ENCODE measurements at places on chromosomes 7 and 10.

DNA sequence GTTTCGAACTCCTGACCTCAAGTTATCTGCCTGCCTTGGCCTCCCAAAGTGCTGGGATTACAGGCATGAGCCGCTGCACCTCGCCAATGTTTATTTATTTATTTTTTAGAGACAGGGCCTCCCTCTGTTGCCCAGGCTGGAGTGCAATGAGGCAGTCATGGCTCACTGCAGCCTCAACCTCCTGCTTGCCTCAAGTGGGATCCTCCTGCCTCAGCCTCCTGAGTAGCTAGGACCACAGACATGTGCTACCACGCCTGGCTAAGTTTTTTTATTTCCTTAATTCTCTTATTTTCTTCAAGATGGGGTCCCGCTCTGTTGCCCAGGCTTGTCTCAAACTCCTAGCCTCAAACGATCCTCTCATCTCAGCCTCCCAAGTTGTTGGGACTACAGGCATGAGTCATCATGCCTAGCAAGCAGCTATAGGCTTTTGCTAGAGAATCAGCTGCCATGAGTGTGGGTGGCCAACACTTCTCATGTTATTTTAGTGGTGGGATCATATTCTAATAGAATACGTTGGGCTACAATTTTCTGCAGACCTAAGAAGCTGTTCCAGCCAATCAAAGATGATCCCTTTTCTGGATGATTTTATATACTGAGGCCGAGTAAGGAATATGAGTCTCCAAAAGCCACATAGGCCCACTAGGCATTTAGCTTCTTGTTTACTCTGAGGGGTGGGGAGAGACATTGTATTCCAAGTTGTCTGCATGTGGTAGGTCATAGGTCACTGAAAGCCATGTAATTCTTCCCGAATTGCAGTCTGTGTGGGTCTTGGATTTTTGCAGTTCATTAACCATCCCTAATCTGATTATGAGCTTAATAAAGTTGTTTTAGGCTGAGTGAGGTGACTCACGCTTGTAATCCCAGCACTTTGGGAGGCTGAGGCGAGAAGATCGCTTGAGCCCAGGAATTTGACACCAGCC is 7.6 kb upstream of the TMEM248 start:
- no peak for DNase-seq

- DNase-seq = no peak
Observed at GRCh38 chr10:1163204-1163660, 107.0 kb downstream of the WDR37 start.

- DNase-seq = peak; percentile 29
Observed at GRCh38 chr10:58384095-58384494, 1.1 kb upstream of the TFAM start.

- peak; percentile 50 for DNase-seq
Observed at GRCh38 chr7:29270594-29271318, 76.2 kb downstream of the CHN2 start.

DNA sequence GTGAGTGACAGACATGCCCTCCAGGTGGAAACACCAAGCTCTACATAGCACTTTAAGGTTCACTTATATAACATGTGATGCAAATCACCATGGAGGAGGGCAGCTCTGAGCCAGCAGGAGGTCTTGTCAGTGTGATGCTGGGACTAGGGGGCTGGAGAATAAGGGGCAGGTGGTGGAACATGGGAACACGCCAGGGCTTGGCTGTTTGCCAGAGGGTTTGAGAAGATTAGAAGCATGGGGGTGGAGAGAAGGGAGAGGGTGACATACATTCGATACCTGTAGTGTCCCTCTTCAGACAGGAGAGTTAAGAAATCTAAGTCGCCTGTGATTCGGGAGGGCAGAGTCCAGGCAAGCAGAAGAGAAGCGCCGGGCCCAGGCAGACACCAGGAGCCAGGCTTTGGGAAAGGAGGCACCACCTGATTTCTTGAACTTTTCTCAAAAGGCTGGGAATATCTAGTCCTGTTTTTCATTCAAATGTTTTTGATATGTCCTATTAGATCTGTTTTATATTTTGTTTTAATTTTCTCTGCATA is 16.9 kb upstream of the LAMB4 start:
- no peak for DNase-seq

DNA sequence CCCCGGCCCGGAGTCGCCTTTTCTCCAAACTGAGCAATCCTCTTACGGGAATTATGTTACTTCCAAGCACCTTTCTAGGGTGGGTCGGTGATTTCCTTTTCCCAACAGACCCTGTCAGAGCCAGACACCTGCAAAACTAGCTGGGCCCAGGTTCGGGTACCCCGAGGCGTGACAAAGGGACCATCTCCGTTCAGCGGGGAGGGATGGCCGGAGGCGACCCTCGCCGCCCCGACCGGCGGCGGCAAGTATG is 445 bp downstream of the PPA1 start:
- DNase-seq = no peak

DNA sequence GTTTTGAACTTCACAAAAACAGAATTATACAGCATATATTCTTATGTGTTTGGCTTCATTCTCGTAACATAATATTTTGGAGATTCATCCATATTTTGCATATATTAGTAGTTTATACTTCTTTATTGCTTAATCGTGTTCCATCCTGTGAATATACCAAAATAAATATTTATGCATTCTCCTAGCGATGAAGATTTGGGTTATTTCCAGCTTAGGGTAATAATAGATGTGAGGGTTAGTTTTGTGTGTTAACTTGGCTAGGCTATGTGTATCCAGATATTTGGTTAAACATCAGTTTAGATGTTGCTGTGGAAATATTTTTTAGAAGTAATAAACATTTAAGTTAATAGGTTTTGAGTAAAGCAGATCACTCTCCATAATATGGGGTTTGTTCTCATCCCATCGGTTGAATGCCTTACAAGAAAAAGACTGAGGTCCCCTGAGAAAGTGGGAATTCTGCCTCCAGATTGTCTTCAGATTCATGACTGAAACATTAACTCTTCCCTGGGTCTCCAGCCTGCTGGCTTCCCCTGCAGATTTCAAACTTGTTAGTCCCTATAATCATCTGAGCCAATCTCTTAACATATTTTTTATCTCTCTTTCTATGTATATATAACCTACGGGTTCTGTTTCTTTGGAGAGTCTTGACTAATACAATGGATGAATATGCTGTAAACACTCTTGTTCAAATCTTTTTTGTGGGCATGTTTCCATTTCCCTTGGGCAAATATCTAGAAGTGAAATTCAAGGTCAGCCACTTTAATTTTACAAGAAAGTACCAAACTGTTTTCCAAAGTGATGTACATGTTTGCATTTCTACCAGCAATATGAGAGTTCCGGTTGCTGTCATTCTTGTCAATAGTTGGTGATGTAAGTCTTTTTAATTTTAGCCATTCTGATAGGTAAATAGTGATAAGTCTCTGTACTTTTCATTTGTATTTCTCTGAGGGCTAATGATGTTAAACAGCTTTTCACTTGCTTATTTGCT is 48.7 kb downstream of the PDK4 start:
- DNase-seq = no peak

DNA sequence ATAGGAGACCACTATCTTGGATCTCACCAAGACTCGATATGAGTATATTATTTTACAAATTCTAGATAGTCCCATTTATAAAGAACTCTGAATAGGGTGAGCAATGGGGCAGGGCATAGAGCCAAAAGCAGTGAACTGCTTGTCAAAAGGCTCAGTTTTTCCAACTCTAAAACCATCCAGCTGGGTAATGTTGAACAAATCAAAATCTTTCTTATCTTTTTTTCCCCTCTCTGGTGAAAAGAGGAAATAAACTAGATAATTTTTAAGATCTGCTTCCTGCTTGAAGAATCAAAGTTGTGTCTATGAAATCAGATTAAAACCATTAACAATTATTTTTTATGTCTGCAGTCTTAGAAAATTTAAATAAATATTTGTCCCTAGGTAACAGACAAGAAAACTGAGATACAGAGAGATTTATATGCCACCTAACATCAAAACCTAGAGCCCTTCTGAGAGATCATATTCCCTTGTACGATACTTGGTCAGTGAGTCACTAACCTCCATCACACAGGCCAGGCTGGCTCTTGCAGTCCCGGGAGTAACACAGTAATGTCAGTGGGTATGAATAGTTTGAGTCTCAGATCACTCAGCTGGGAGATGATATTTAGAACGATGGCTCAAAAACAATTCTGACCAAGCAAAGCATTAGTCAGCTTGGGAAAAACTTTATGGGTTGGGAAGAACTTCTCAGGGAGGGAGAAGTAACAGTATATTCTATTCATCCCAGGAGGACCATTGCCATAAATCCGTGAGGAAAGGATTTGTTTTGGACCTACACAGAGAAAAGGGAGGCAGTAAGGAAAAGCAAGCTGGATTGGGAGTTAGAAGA is 178.8 kb downstream of the REEP3 start:
- DNase-seq = peak; percentile 99

- no peak for DNase-seq
Observed at GRCh38 chr7:82173400-82174021, 270.1 kb downstream of the CACNA2D1 start.

DNA sequence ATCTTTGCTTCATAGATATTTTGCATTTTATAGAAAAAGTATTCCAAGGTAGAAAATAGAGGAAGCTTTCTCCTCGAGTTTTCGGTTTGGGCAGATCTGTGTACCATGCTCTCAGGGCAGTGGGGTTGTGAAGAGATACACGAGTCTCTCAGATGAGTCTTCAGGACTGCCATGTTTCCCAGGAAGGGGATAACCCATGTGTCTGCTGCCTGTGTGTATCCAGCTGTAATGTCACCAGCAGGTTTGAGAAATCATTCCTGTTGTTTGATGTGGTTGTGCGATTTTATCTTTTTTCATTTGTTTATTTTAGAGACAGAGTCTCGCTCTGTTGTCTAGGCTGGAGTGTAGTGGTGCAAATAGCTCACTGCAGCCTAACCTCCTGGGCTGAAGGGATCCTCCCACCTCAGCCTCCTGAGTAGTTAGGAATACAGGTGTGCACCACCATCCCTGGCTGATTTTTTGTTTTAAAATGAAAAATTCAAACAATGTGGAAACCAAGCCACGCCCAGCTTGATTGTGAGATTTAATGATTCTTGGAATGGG is 48.9 kb downstream of the SNX10 start:
- no peak for DNase-seq

DNA sequence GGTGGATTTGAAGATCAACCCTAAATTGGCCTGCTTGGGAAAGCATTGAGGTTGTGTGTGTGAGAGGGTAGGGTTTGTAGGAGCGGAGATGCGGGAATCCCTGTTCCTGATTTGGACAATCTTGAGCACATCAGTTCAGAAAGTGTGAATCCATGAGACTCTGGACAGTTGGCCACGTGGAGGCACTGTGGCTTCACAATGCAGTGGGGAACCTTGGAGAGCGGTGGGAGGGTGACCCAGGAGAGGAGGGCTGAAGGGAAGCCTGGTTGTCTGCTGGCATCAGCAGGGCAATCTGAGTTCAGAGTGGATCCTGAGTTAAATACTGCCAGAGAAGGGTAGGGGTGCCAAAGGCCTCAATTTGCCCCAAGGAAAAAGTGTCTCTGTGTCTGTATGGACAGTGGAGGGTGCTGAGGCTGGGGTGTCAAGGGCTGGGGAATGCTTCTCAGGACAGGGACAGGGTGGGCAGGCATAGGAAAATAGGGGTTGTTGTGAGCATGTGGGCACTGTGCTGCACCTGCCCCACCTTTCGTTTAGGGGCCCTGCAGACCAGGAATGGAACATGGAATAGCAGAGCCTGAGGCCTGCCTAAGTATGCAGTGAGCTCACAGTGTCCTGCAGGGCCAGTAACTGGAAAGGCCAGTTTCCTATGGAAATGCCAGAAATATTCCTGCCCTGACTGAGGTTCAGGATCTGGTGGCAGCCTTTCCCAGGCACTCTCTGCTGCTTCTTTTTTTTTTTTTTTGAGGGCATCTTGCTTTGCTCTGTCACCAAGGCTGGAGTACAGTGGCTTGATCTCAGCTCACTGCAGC is 162.9 kb upstream of the PRSS58 start:
- peak; percentile 37 for DNase-seq

DNA sequence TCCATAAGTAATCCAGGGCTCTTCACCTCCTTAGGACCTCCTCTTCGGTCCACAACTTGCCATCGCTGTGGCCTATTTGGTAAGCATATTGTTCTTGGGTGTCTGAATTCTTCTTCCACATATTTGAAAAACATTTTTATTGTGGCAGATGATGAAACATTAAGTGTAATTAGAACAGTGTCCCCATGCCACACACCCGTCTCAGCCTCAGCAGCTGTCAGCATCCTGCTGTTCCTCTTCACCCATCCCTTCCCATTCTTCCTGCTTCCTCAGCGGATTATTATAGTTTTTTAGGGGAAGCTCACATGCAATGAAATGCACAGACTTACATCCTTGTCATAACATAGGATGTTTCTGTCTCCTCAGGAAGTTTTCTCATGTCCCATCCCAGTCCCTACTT is 20.1 kb downstream of the TDRD1 start:
- DNase-seq = no peak

GRCh38 chr7:67863911-67864310 is 867.3 kb downstream of the TYW1 start:
- no peak for DNase-seq

- no peak for DNase-seq
Observed at GRCh38 chr10:15865304-15865703, 5.0 kb upstream of the MINDY3 start.

GRCh38 chr10:20128811-20129210 is 312.6 kb downstream of the PLXDC2 start:
- no peak for DNase-seq

DNA sequence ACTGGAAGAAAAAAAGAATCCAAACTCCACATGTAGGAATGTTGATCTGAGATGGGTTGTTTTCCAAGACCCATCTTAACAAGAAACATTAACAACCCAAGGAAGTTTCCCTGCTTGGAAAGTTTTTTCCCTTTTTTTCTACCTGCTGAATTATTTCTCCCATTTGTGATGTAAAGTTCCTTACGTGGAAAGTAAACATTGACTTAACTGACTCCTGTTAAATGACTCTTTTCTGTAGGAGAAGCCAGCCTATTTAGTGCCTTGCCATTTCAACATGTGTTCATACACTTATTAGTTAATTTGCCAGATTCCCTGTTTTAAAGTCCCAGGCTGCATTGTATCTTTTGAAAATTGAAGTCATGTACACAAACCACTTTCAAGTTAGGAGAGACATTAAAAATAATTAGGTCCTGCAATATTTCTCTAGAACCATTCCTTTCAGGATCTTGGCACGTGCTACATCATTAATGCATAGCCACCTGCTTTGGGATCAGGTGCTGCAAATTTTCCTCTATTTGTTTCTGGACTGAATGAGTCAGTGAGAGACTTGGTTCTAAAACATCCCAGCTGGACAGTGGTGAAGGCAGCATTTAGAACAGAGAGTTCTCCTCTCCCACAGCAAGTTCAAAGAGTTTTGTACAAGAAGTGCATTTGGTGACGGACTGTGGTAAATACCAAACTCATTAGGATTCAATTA is 698.5 kb downstream of the SUGCT start:
- no peak for DNase-seq

GRCh38 chr7:109641445-109641844 is 1071.8 kb downstream of the DNAJB9 start:
- DNase-seq = no peak

GRCh38 chr7:44460325-44460724 is 30.1 kb downstream of the NUDCD3 start:
- no peak for DNase-seq

Data from iris pigment epithelial cell (primary cell).